Left renal pelvis (tissue), 4 donors: ENCODE measurements at places on chromosomes 7 and 10. TPM values are rescaled to one million over a fixed set of nuclear protein-coding genes. Genes with fewer than 3 reads are reported as not detected.

The CYP3A5 gene
- 2.0 TPM for polyA plus RNA-seq

The RPS24 gene
- 3,742 TPM for polyA plus RNA-seq

The INMT gene
- polyA plus RNA-seq, result 1.5 TPM

The TNS3 gene
- 91.4 TPM for polyA plus RNA-seq

The ZMIZ2 gene
- 49.4 TPM for polyA plus RNA-seq

The PRR15 gene
- polyA plus RNA-seq, result 4.7 TPM

The PON1 gene
- 1.0 TPM for polyA plus RNA-seq

The PTPRN2 gene
- polyA plus RNA-seq, result 9.2 TPM

GRCh38 chr7:155490697-155491628 lies 33.0 kb downstream of the EN2 start:
- DNase-seq, result no peak

DNA sequence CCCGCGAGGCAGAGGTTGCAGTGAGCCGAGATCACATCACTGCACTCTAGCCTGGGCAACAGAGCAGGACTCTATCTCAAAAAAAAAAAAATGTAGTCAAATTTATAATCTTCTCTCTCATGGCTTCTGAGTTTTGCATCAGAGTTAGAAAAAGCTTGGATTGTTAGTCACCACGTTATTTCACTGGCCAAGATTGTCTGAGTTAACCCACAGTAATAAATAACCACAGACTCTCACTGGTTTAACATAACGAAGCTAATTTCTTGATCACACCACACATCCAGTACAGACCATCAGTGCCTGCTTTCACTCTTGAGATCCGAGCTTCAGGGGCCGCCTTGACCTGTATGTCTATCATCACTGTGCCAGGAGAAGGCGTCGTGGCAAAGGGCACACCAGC lies 116.8 kb upstream of the JCAD start:
- DNase-seq, result no peak

DNA sequence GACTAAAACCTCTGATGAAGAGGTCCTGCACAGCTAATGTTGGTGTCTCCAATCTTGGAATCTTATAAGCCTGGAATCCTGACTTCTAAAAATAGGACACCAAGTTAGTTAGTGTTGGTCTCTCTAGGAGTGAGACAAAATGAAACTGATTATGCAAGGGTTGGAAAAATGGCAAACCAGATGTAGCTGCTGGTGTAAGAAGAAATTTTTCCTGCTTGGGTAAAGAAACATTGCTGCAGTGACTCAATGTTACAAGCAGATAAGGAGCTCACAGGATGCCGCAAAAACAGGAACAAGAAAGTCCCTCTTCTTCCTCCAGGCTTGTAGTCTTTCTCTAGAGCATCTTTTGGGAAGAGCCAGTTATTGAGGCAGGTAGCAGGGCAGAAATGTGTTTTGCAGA lies 449.0 kb downstream of the ETV1 start:
- no peak for DNase-seq

DNA sequence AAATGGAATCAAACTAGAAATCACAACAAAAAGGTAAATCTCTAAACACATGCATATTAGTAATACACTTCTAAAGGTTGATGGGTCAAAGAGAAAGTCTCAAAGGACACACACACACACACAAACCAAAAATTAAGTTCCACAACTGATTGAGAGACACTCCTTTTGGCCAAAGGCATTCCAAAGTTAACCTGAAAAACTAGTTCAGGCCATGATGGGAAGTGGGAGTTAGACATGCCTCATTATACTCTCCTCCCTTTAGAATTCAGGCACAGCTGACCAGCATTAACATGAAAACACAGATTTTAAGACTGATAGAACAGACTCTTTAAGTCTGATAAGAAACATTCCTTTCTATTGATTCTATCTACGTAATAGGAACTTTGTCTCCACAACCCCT lies 332.4 kb upstream of the IGFBP3 start:
- DNase-seq, result no peak

DNA sequence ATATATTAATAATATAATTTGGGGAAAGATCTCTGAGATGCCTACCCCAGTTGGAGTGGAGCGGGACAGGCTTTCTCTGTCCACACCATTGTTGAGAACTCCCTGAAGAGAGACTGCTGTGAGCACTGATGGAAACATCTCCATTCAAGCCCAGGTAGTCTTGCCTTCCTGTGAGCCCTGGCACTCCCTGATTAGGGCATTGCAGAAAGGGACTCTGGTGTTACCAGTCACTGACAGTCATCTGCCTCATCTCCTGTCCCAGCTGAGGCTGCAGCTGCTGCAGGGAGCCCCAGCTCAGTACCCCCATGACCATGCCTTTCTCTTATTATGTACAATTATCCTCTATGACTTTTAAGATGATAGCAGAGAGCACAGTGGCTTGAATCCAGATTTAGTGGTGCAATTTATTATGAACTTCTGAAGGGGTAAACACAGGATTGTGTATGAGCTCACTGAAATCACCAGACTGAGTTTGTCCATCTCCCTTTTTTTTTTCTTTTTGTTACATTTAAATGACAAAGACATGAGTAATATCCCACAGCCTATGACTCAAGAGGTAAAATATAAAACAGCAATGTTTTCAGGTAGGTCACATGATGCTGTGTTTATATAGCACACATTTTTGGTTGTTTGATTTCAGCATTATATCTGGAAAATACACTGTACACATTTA lies 236.9 kb downstream of the SLC25A13 start:
- DNase-seq, result no peak

- no peak for DNase-seq
Observed at GRCh38 chr10:48842231-48842630, 97.4 kb downstream of the LRRC18 start.

DNA sequence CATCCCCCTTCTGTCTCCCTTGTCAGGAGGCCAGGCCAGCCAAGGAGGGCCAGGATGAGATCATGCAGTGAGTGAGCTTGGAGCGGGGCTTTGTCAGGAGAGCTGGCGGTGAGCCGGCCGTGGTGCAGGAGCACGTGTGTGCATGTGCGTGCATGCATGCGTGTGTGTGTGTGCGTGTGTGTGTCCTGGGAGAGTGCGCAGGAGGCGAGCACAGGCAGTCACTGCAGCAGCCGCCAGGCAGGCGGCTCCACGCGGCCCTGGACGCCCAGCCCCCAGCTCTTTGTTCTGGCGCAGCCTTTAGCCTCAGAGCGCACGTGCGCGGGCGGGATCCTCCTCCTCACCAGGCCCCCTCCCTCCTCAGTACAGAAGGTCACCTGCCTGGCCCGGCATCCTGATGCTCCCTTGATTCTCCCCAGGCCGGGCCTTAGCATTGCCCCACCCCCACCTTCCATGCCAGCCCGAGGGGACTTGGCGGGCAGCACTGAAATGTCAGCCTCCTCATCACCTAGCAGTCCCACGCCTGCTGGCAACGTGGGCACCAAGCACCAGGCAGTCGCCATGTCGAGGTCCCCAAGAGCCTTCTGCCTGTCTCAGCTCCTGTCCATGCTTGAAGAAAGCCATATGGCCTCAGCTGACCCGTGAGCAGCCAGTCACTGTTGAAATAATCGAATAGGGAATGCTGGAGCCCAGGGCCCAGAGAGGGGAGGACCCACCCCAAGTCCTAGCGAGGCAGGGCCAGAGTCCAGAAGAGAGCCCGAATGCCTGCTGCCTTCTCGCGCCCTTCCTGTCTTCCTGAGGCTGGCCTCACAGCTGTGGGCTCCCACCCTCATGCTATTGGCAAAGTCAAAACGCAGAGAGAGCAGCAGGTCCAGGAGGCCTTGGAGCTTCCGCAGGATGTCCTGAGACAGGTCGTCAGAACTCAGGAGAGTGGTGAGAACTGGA lies 125.9 kb upstream of the PPIF start:
- no peak for DNase-seq

DNA sequence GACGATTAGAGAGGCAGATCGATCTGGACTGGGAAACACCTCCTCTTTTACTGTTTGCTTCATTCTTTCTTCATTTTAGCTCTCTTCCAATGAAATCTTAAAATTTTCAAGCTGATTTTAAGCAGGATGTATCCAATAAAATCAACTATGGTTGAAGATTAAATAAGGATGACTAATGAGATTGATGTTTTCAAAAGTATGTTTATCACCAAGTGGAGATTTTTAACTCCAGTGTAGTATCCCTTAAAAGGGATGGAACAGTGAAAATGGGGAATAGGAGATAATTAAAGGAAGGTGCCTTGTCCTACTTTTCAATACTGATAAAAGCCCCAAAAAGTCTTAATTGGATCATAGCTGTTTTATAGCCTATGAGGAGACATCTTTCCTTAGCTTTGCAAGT lies 11.6 kb upstream of the LIPF start:
- DNase-seq, result no peak

GRCh38 chr10:34106356-34106885 lies 708.7 kb downstream of the PARD3 start:
- DNase-seq, result no peak

- no peak for DNase-seq
Observed at GRCh38 chr7:118041251-118041878, 142.6 kb upstream of the LSM8 start.

GRCh38 chr7:105940109-105940508 lies 23.0 kb upstream of the CDHR3 start:
- DNase-seq, result no peak

DNA sequence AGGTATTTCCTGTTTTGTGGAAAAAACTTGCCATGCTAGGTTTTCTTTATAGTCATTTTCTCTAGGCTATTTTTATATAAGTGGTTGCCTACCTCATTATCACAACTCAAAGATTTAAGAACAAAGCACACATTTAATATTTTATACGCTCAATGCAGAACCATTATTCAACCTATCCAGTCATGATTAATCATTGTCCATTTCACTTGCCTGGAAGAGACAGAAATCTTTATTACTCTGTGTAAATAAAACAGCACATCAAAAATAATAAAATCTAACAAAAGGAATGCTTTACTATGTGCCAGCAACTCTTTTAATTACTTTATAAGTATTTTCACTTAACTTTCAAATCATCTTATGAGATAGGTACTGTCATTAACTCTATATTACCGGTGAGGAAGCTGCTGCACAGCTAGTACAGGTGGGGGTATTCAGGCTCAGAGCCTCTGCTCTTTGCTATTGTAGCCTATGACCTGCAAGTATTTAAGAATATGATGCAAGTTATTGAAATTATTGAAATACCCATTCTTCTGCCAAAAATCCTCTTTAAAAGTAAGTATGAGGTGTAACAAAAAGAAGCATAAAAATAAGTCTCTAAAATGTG lies 16.4 kb upstream of the TAS2R16 start:
- DNase-seq, result no peak
